Non-pigmented ciliary epithelial cell (primary cell): ENCODE measurements at places on chromosomes 6 and 20.
A peak's percentile ranks its signal among the peaks of the same experiment; 100 is the strongest.

- DNase-seq: peak; percentile 41
Observed at GRCh38 chr20:23637282-23638221, at the start of gene CST3. Gene CST3, minus strand, starts transcription at chr20:23637955. Its CDS starts 93 bp downstream, at chr20:23637862.

DNA sequence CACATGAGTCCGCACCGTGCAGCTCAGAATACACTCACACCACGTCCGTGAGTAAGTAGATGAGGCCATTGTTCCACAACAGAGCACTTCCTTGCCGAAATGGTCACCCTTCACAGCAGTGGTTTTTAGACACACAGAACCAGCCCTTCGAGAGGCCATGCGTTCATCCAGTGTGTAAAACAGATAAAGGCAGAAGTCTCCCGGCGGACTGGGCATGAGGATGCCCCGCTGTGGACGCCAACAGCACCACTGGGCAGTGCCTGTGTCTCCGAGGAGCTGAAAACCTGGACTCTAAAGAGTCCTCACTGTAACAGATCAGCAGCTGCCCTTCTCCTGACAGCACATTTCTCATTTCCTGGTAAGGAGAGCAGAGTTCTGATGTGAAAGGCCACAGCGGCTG is 75.2 kb downstream of the WDR27 start:
- no peak for DNase-seq

DNA sequence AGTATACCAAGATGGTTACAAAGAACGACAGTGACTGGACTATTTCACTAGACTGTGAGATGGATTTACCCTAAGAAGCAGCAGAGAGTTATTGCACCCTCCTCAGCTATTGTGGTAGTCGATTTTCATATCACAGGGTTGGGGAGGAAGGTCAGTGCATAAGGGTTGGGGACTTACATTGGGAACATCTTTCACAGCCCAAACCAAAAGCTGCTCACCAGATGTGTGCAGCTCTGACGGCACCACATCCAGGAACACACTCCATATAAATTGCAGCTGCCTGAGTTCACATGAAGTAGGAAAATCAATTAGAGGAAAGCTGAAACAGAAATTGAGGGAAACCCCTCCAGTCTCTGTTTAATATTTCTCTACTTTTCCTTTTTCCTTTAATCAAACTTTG is 470.5 kb upstream of the NRSN1 start:
- DNase-seq: no peak

DNA sequence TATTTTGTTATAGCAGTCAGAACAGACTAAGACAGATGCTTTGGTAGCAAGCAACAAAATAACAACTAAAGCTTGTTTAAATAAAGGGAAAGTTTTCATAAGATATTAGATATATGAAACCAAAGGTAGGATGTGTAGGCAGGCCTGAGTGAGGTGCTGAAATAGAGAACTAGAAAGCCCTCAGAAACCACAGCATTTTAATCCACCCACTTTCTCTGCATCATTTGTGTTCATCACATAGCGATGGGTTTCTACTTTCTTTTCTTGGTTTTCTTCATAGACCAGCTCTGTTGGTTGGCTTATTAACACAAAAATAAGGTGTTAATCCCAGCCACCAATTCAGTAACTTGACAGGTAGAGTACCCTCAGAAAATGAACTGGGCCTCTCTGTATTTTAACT is 58.6 kb downstream of the RPS12 start:
- no peak for DNase-seq

DNA sequence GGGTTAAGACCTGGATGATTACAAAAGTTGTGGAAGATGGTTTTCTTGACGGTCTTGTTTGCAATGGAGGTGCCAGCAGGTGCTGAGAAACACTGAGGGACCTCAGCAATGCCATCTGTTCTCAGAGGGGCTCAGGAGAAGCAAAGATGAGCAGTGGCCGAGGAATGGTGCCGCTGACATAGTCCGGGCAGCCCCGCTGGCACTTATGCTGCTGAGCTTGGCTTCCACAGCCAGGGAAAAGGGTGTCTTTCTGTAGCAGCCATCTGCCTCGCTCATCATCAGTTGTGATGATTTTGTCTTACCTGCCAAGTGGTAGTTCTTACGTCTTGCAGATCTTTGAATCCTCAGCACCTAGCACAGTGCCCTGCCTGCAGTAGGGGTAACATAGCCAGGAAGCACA is 55.7 kb downstream of the PPP1R14C start:
- DNase-seq: no peak

DNA sequence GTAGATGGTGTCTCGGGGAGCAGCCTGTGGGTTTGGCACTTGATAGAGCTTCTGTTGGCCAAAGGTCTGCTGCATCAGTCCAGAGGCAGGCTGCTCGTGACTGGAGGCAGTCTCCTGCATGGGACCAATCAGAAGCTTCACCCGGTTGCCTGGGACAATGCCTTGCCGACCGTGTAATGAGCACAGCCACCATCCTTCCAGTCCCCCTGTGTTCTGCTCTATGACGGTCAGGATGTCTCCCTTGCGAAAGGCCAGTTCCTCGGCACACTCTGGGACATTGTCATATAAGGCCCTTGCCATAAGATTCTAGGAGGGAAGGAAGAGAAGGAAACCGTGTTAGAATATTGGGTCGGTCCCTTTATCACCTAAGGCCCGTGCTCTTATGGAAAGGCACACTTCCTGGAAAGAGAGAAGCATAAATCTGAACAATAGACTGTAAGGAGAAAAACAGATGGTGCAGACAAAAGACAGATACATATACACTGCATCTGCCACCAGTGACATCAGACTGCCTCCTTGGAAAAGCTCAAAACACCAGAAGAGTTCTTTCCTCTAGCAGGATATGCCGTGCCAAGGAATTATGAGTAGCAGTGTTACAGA is 18.9 kb downstream of the NEDD9 start:
- no peak for DNase-seq

DNA sequence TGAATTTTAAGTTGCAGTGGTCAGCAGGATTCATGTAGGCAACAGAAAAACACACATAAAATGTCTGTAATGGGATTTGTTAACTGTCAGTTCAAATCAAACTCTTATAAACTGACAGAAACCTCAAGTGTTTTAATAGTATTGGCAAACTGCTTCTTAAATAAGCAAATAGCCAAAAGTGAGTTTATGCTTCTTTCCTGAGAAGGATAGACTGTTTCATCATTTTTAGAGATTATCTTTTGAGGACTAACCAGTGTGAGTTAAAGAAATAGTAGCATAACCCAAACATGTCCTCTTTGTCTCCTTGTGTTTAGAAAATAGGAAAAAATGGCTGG is 68.0 kb downstream of the AIG1 start:
- DNase-seq: no peak

GRCh38 chr6:11194356-11195218 is 37.9 kb downstream of the NEDD9 start:
- DNase-seq: peak; percentile 89

GRCh38 chr6:77368660-77369313 is 94.5 kb downstream of the HTR1B start:
- DNase-seq: no peak

GRCh38 chr6:153125032-153125431 is 6.0 kb downstream of the RGS17 start:
- no peak for DNase-seq

DNA sequence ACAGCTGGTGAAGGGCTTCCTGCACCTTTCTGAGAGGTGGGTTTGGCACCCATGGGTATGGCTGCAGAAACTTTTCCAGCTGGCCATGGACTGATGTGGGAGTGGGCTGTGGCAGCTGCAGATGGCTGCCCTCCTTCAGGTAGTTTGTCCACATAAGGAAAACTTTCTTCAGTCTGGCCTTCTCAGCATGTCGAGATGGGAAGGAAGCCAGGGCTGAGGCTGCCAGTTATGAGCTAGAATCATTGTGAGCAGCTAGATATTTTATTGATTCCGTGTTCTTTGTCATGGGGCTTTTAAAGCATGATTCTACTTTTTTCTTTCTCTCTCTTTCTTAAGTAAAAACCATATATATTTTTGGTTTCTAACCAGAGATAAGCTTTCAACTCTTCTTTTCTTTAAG is 16.6 kb downstream of the NKX2-4 start:
- no peak for DNase-seq

GRCh38 chr6:93453956-93454355 is 34.6 kb upstream of the EPHA7 start:
- DNase-seq: no peak

- no peak for DNase-seq
Observed at GRCh38 chr6:53624502-53624901, 41.1 kb downstream of the KLHL31 start.

GRCh38 chr20:63029358-63030121 is 22.8 kb upstream of the BHLHE23 start:
- DNase-seq: no peak
